ENCODE measurements at places on chromosomes 12 and 14. TPM values are rescaled to one million over a fixed set of nuclear protein-coding genes. Genes with fewer than 3 reads are reported as not detected.

Gene MEG3
- total RNA-seq = 60.4 TPM

Gene CNPY2
- 117 TPM for total RNA-seq

Gene PGF
- 2.7 TPM for total RNA-seq

Gene KRT1
- total RNA-seq = not detected

Gene KCNH5
- total RNA-seq = not detected

Gene IAPP
- not detected for total RNA-seq

Gene TRPV4
- total RNA-seq = 0.08 TPM

Gene DHRS2
- total RNA-seq = 5.7 TPM

Gene PRH2
- total RNA-seq = not detected

Gene FBRSL1
- 94.0 TPM for total RNA-seq

Gene PDZRN4
- not detected for total RNA-seq

Gene WDHD1
- 13.5 TPM for total RNA-seq

Gene C1R
- total RNA-seq = 26.3 TPM

Gene MMP17
- 12.2 TPM for total RNA-seq

Gene LHX5
- total RNA-seq = not detected
